ENCODE measurements at places on chromosomes 12 and 14.

DNA sequence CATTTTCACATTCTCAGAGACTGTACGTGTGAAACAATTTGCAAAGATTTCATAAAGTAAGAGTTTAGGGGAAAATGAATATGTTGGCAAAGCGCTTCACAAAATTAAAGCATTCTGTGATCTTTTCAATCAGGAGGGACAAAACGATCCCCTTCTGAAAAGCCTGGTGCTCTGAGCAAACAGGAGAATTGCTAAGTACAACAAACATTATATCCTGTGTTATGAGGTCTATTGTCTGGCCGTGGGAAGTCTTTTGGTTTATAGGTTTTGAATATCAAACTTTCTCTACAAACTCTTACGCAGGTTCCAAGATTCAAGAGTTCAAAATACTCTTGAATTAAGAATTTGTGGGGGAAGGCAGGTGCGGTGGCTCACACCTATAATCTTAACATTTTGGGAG, 7.2 kb upstream of the FOXN3 start:
- no peak for DNase-seq

DNA sequence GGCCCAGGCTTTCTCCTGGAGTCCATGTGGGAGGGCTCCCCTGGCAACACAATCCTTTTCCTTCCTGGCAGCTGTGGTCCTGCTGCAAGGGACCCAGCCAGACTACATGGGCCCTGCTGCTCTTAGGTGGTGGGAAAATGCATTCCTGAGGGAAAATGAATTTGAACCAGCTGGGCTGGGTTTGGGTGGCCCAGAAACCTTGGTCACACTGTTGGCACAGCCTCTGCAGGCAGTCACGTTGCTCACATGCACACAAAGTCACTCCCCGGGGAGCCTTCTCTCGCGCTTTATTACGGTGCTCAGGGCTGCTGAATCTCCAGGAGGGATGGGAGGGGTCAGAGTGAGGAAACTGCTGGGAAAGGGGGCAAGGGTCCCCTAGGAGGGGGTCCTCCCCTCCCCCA, 17.2 kb downstream of the PLEKHG3 start:
- DNase-seq = no peak

DNA sequence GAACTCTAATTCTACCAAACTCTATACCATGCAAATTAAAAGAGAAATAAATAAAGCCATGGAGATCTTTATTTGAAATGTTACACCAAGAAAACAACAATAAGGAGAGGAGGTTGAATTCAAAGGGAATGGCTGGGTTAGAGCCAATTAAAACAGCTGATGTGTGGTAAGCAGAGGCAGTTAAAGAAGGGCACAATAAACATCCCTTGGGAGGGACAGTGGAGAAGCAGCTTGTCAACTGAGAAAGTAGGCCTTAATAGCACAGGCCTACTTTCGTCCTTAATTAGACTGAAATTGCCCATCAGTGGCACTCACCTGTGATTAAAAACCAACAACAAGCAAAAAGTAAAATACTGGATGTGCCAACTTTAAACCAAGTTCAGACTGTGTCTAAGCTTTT, 16.3 kb upstream of the NAV3 start:
- no peak for DNase-seq

DNA sequence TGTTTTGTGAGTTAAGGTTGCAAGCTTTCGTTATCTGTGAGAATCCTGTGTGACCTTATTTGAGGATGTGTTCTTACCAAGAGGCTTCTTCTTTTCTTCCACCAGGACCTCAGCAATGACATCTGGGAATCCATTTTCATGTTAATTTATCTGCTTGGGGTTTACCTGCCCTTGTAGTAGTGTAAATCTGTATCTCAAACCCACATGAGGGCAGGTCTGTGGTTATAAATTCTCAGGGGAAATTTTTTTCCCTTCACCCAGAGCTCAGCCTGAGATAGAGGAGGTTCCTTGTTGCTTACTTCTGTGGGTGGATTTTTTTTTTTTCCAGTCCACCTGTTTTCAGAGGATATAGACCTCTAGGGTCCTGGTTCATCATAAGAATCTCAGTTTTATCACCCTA, 70.8 kb downstream of the AKAP6 start:
- DNase-seq = no peak

DNA sequence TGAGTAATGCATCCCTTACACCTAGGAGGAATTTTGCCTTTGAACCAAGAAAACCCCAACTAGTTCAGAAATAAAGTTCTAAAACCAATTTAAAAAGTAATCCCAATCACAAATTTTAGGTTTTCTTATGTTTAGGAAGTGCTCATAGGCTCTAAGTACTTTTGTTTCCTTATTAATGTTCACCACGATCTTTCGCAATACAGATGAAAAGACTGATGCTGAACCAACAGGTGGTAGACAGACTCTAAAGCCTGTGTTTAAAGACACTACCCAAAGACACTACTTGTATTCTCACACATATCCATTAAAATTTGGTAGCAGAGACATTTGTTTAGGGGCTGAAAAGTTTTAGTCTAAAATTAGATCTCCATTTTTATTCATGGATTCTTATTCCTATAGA, 10.6 kb upstream of the PHLDA1 start:
- no peak for DNase-seq

- no peak for DNase-seq
These were observed 50.7 kb downstream of the CRADD start for GRCh38 chr12:93727911-93728310.

DNA sequence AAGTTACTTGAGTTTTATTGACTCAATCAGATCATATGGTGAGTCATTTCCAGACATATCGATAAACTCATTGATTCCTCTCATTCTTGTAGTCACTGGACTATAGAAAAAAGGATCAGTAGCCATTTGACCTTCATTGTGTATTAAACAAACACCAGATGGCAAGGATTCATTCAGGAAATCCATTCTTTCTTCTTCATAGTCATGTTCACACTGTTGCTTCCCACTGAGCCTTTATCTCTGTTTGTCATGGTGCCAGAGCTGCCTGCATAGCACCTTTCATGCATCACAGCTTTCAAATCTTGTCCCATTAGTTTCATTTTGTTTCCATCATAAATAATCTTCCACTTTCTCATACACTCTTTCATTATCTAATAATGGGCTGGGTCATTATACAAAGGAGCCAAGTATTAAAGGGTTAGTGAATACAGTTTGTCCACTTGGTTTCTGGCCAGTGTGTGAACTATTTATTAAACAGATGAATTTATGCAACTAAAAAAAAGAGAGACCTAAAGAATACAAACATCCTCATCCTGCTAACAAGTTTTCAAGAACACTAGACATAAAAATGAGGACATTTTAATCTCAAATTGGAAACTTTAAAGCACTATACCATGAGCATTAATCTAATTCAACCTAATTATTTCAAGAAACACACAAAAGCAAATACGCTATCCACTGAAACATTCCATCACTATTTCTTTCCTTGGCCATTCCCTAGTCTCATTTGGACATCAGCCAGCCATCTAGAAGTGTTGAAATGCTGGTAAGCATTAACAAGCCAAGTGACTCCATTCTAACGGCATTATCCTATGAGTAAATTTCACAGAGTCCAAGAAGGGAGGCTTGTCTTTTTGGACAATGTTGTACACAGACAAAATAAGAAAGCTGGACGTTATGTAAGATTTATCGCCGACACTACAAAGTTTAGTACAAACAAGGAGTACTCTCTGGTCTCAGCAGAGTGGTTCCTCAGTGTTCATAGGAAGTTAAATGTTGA, 476.5 kb downstream of the FOXG1 start:
- DNase-seq = no peak

GRCh38 chr12:120842595-120842994, 61.6 kb downstream of the SPPL3 start:
- no peak for DNase-seq

DNA sequence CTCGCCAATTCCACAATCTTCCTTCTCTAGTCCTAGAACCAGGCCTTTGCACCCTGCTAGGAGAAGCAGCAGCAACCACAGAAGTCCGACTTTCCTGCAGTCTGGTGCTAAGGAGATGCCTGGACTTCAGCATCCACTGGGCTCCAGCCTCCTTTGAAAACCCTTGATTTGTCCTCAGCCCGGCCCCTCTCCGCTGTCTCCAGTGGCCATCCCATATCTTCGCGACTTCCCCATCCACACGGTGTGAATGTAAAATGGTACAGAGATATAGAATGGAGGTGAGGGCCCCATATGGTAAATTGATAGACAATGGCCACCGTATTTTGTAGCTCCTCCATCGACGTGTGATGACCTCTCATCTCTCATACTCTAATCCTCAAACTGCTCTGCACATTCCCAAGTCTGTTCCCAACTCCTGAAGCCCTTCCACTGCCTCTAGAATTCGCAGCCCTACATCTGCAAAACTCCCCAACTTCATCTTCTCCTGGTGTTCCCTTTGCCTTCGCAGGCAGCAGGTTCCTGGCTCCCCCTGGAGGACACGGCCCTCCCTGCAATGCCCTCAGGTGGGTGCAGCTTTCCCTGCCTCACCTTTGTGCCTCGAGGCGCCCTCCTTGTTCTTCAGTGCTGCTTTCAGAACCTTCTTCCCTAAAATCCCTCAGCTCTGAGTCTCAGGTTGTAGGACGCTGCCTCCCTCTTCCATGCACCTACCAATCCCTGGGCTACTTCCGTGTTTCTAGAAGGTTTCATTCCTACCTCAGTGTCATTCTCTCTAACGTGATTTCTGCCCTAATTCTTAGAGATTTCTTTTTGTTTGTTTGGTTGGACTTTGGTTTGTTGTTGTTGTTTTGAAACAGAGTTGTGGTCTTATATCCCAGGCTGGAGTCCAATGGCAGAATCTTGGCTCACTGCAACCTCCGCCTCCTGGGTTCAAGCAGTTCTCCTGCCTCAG, 36.7 kb downstream of the TMBIM6 start:
- DNase-seq = no peak

GRCh38 chr12:48165089-48165981, 8.0 kb upstream of the ASB8 start:
- no peak for DNase-seq

- no peak for DNase-seq
These were observed 116.3 kb downstream of the TMX1 start for GRCh38 chr14:51356381-51356780.

GRCh38 chr12:8047842-8048241, 15.3 kb downstream of the FOXJ2 start:
- no peak for DNase-seq

- no peak for DNase-seq
These were observed 12.0 kb downstream of the IGF1 start for GRCh38 chr12:102468261-102468915.

- DNase-seq = no peak
These were observed 209.6 kb downstream of the MED13L start for GRCh38 chr12:116067892-116068291.

Data from GM06990 (cell line).